ENCODE measurements at places on chromosomes 7 and 10.
A peak's percentile ranks its signal among the peaks of the same experiment; 100 is the strongest.

- no peak for DNase-seq
Measured at GRCh38 chr7:105578496-105578895, 2.8 kb downstream of the EFCAB10 start.

GRCh38 chr10:126405239-126405775, 17.0 kb upstream of the ADAM12 start:
- DNase-seq, result peak; percentile 30

- DNase-seq, result no peak
Measured at GRCh38 chr10:74282151-74282847, 131.3 kb downstream of the ADK start.

- peak; percentile 32 for DNase-seq
Measured at GRCh38 chr10:52172581-52172980, 141.5 kb upstream of the DKK1 start.

GRCh38 chr7:97959046-97959445, 30.9 kb downstream of the OCM2 start:
- no peak for DNase-seq

DNA sequence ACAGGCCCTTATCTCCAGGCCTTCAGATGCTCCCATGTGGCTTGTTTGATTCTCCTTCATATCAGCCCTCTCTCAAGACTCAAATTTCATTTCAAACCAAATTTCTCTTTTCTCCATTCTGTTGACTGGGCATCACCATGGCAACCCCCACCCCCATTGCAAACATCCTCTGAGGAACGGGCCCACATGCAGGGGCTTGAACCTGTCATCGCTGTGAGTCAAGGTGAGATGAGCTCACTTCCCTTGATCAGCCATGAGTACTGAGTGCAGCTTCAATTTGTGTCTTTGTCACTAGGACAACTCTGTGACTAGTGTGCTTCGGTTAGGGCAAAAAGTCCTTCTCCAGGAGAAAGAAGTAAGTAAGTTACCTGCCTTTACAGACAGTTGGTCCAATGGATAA, 41.9 kb downstream of the CALML3 start:
- DNase-seq, result no peak

DNA sequence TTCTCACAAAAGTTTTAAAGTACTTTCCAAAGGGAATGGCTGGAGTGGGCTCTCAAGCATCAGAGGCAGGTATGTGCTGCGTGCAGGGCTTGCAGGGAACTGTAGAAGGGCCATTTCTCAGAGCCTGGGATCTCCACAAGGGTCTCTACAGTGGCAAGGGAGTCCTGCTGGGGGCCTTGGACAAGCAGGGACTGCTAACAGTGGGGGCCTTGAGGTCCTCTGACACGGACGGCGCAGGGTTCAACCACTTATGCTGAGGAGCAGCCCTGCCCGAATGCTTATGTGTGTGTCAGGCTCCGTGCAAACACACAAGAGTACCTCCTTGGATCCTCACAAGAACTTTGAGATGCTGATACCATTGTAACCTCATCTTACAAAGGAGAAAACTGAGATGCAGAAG, 342.1 kb upstream of the COBL start:
- no peak for DNase-seq

DNA sequence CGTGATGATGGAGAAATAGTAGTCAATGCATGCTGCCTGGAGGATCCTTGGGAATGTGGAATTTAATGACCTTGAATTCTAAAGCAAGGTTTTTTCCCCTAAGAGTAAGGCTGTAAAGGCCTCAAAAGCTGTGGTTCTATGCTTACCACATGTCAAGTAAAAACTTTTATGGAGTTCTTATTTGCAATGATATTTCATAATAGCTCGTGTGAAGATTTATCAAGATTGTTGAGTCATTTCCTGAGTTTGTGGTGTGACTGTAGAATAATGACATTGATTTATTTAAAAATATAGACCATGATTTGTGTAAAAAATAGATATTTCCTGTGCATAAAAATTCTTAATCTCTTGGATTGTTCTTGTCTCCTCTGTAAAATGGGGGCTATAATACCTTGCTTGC, 67.5 kb upstream of the SORCS1 start:
- no peak for DNase-seq

GRCh38 chr10:870564-871166, 60.8 kb downstream of the LARP4B start:
- DNase-seq, result no peak

GRCh38 chr7:93196336-93196735, 29.9 kb downstream of the HEPACAM2 start:
- no peak for DNase-seq

GRCh38 chr7:106590209-106590816, 70.6 kb downstream of the CCDC71L start:
- no peak for DNase-seq

DNA sequence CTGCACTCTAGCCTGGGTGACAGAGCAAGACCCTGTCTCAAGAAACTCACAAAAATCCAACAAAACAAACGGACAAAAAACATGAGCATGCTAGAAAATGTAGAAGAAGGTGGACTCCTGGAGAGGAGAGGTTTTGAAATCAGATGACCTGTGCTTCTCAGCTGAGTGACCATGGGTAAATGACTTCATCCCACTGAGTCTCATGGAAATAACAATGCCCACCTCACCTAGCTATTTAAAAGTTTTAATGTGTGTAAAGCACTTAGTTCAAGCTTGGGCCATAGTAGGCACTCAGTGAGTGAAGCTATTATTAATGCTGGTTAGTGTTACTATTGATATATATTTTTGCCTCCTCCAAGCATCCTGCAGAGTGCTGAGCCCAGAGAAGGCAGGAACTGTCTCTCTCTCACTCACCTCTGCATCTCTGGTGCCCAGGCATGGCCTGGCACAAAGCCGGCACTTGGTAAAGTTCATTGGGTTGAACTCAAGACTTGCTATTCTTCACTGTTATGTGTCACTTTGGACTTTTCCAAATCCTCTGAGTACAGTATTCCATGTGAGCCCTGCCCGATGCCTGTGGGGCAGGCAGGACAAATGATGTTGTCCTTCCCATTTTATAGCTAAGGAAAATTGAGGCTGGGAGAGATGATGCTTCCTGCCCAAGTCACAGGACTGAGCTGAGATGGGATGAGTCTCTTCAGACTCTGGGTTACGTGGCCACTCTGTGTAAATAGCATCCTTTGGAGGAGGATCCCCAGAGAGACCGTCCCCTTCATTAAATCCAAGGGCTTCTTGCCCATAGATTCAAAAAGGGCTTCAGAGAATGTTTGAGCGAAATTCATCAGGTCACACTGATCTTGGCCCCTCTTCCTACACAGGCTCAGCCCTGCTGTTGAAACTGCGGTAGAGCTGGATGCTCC, 81.4 kb upstream of the EMX2 start:
- DNase-seq, result no peak

DNA sequence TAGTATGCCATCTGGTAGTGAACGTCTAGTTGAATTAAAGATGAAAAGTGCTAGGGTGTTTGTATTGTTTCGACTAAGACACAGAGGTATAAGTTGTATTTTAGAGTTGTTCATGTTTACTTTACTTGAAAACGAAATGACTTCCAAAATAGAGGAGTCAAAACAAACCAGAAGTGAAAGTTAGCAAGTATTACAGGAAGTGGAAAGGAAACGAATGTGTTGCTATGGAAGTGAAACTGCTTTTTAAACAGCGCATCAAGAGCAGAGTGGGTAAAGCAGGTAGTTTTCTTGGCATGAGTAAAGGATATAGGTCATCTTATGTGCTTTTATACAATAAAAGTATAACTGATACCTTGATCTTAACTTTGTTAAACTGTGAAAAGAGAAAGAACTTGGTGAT, 20.0 kb upstream of the GALNTL5 start:
- DNase-seq, result no peak

- no peak for DNase-seq
Measured at GRCh38 chr10:4373098-4373497, 452.9 kb upstream of the AKR1E2 start.

- no peak for DNase-seq
Measured at GRCh38 chr10:133025558-133026090, 62.1 kb upstream of the ADGRA1 start.

DNA sequence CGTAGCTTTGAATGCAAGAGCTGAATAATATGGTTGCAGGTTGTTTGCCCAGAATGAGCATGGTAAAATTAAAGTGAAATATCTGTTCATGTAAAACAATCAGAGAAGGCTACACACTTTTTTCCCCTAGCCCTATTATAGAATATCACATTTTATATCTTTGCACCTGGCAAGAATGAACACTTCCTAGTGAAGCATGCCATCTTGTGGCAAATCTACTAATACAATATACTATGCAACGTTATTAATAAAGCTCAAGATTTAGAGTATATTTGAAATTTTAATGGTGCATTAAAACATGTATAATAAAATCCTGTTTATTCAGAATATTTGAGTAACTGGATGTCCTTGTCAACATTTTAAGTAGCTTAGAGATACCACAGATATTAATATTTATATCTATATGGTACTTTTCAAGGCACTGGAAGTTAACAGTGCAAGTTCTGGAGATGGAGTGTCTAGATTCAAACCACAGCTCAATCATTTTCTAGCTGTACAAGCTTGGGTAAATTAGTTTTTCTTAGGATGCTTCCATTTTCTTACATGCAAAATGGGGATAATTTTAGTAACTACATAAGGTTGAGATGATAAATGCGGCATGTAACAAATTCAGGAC, 643.1 kb upstream of the SEMA3D start:
- no peak for DNase-seq

GRCh38 chr10:130354573-130354954, 218.4 kb downstream of the GLRX3 start:
- no peak for DNase-seq

DNA sequence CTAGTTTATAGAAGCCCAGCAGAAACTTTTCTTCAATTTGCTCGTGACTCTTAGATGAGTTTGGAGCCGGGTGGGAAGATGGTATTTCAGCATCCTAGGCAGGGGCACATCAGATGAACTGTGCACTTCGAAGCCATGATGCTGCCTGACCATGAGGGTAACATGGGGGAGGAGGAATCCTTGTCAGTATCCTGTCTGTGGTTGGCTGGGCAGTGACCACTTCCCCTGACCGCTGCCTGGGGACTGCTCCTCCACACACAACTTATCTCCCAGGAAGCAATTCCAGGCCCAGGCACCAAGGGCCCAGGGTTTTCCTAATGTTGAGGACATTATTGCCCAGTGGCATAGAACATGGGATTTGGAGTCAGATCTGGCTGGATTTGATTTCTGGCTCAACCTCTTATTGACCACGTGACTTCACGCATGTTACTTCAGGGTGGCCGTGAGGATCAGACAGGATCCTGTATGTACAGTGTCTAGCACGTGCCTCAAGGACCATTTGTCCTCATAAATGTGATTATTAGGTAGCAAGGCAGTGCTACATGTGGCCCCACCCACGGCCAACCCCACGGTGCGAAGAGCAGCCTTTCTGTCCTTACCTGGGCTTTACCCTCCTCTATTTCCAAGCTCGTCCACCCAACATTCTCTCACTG, 65.2 kb downstream of the PTPRE start:
- no peak for DNase-seq

- DNase-seq, result no peak
Measured at GRCh38 chr10:3324612-3325038, 152.0 kb upstream of the PITRM1 start.

GRCh38 chr10:132370426-132371340, 26.3 kb upstream of the PWWP2B start:
- DNase-seq, result no peak

- peak; percentile 74 for DNase-seq
Measured at GRCh38 chr7:44431091-44431608, 59.3 kb downstream of the NUDCD3 start.

DNA sequence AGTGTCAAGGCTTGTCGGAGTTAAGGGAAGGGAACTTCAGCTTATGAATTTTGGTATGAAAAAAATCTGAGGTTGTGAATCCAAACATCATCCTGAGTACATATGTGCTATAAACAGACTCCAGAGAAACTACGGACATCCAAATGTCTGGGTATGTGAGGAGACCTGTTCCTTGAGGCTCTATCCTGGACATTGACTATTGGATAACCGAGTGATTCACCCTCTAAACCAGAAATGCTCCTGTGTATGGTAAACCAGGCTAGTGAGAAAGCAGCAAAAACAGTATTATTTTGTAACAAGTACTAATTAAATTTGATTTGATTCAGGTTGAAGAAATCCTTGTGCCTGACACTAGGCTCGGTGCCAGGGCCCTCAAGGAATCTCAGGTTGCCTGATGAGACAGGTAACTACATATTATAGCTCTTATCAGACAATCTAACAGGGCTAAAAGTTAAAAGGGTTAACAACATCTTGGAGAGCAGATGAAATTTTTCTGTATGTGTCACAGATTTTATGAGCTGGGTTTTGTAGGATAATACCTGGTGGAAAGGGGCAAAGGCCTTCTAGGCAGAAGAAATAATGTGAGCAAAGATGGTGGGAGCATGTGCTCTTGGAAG, 10.4 kb upstream of the STOX1 start:
- no peak for DNase-seq

- DNase-seq, result no peak
Measured at GRCh38 chr7:10022957-10023356, 950.7 kb upstream of the PHF14 start.

DNA sequence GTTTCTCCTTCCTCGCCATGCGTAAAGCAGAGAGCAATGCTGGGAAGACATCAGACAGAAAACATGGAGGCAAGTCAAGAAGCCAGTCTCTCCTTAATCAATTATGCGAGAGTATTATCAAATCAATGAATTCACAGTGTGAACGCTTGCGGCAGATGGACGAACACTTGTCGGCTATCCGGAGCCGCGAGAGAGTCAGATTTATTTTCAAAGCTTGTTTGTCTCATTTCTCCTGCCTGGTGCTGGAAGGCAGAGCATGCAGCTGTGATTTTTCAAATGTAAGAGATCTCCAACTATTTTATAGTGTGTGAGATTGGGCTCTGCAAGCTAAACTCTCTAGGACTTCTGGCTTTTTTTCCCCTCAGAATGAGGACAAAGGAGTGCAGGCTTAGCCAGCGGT, 252.3 kb downstream of the SNX10 start:
- DNase-seq, result no peak

- no peak for DNase-seq
Measured at GRCh38 chr10:113027230-113027573, 77.2 kb downstream of the TCF7L2 start.

DNA sequence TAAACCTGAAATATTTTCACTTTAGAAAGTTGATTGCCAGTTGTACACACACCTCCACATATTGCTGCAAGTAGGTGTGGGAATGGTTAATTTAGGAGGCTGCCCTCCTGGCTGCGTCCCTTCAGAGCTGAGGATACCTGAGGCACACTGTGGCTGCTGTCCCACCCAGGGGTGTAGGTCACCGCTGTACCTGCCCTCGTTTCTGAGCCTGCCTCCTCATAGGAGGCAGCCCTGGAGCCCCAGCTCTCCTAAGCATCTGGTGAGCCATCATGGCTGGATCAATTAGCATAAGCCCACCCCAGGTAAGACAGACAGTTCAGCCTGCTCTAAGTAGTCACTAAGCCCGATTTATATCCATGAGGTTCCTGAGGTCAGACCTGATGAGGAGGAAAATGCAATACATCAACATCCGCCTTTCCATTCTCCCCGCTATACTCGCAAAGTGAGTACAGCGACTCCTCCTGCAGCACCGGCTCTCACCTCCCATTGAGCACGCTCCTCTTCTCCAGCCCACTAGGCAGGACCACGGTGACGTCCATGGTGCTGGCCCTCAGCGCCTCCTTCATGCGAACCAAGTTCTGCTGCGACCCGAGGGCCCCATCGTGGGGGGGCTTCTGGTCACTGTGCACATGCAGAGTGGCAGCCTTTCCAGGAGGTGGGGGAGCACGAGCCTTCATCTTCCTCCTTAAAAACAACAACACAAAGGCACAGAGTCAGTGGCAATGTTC, 97.2 kb downstream of the COBL start:
- no peak for DNase-seq

All from NCI-H226 (cell line).